ENCODE measurements at places on chromosomes 1 and 21. TPM values are rescaled to one million over a fixed set of nuclear protein-coding genes. Genes with fewer than 3 reads are reported as not detected.

GBP7 gene
- not detected for total RNA-seq

NOS1AP gene
- not detected for total RNA-seq

SPATA45 gene
- not detected for total RNA-seq

ERG gene
- not detected for total RNA-seq

GPN2 gene
- 51.9 TPM for total RNA-seq

FGR gene
- total RNA-seq = 0.21 TPM

DNA sequence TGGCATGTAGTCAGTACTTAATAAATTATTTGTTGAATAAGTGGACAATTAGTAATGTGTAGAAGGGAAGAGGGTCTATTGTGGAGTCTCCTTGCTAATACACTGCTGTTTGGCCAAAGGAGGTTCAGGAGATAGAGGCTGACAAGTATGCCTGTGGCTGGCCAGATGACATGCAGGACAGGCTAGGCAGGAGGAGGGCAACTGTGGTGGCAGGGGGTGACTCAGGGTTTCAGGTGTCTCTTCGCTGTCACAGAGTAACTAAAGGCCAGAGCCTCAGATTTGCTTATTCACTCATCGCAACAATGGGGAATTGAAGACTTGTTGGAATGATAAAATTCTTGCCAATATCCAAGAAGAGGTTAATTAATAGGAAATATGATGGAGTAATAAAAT is 33.1 kb downstream of the THRAP3 start:
- DNase-seq = no peak

DNA sequence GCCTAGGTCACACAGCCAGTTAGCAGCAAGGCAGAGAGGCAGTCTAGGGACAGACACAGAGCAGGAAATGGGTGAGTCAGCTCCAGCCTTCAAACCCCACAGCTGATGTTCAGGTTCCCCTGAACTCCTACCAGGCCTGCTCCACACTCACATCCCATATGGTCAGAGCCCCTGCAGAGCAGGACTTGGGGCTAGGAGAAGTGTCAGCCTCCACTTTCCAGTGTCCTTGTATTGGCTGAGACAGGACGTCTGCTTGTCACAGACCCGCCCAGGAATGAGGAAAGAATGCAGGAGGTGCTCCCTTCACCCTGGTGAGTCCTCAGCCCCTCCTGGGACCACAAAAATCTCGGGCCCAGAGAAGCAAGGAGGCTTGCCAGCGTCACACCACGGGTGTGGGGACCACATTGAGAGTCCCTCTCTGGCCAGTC is 92.5 kb downstream of the LACTBL1 start:
- no peak for DNase-seq

DNA sequence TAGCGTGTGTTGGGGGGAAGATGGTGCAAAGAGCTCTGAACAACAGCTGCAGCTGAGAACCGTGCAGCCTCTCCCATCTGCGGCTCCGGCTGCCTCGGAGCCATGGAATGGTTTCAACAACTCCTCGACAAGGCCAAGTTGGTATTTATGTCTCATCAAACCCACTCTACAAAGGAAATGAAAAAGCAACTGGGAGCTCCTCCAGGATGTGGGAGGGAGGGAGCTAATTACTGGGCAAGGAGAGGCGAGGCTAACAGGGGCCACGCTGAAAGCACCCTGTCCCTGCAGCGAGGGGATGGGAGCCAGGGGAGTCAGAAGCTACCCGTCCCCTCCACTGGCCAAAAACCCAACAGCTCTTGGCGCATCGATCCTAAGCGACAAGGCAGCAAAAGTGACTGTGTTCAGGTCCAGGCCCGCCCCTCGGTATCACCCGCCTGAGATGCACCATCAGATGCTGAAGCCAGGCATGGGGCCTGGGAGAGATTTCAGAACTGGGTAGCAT is 63.1 kb downstream of the ACOT7 start:
- no peak for DNase-seq

GRCh38 chr1:8027748-8028570 is 1.9 kb upstream of the ERRFI1 start:
- no peak for DNase-seq

- DNase-seq = no peak
These were observed 25.1 kb downstream of the WARS2 start for GRCh38 chr1:119115311-119115710.

GRCh38 chr1:30270461-30270860 is 452.9 kb downstream of the MATN1 start:
- DNase-seq = no peak

DNA sequence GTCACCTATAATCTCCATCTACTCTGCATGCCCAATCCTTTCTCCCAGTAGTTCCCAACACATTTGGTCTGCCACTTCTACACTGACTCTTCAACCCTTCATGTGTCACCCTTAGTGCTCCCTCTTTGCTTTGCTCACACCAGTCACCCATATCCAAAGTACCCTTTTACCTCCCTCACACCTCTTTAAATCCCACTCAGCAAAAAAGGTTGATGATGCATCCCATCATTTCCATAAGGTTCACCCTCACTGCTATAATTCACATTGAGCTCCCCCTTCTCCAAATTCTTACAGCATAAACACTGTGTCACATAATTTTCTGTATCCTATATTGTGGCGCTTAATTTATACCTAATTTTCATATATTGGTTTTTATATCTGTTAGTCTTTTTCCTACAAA is 83.8 kb upstream of the ATP1B1 start:
- no peak for DNase-seq

DNA sequence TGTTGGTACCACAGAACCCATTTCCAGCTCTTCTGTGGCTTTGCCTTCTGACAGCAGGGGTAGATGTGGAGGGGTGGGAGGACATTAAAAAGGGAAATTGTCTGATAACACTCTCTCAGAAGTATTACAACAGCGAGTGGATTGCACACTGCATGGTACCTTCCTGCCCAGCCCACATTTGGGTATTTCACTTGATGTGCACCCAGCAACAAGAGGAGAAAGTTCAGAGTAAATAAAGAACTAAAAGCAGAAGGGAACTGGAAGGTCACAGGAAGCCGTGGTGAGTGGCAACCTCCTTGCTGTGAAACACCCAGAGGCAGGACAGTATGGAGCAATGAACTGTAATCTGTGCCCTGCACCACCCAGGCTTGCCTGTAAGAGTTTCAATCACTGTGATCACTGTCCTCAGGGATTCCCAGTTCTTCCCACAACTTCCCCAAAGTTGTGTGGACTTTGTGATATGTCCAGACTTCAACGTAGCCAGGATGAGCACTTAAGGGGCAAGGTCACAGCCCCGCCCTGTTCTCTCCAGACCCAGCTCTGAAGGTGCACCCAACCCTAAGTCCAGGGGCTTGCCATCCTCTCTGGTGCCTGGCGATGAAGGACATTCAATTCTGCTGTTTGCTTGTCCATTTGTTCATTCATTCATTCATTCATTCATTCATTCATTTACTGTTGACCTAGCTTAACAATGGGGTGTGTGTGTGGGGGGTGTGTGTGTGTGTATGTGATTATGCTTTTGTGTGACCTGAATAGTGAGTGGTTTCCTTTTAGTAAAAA is 18.7 kb upstream of the F5 start:
- peak; percentile 52 for DNase-seq

DNA sequence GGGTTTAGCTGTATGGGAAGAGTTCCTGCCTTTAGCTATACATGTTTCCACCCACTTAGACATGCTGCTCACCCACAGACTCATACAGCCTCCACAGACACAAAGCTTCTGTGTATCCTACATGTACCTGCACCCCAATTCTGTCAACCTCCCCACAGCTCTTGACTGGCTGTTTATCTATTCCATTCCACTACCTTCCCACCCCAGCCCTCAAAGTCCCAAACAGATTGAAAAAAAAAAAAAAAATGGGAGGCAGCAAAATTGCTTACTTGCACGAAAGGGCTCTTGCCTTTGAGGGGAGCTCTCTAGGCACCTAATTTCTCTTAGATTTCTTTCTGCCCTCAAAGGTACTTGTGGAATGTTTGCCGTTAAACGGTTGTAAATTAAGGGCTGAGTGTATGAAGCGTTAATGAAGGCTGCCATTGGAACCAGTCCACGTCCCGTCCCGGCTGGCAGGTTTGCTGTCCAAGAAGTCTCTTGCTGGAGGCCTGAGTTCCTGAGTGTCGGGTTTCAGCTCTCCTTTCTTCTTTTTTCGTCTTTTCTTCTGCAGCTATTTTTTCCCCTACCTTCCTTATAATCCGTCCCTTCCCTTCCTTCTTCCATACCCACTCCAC is 43.6 kb downstream of the PBX1 start:
- no peak for DNase-seq

DNA sequence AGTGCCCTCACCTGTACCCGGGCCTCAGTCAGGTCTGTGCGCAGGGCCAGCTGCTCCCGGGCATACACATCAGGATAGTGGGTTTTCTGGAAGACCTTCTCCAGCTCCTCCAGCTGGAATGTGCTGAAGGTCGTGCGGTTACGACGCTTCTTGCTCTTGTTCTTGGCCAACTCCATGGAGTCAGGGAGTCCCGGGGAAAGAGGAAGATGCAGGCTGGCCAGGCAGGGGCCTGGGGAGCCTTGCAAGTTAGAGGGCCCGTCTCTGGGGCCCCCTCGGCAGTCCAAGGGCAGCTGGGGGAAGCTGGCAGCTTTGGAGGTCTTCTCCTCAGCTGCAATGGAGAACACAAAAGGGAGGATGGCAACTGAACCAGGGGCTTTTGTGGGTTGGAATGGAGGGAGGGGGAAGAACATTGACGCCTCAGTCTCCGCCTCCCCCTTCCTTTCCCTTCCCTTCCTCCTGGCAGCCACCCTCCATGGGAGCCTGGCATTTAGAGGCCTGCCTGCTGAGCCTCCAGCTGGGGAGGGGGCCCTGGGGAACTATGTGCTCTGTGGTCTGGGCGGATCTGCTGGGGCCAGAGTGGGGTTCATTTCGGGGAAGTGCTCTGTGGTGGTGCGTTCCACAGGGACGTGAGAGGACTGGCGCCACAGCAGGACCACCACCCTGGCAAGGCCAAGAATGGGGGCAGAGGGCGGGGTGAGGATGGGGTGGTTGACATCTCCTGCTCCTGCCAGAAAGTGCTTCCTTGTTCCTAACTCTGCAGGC is 5.7 kb downstream of the ALX3 start:
- no peak for DNase-seq

DNA sequence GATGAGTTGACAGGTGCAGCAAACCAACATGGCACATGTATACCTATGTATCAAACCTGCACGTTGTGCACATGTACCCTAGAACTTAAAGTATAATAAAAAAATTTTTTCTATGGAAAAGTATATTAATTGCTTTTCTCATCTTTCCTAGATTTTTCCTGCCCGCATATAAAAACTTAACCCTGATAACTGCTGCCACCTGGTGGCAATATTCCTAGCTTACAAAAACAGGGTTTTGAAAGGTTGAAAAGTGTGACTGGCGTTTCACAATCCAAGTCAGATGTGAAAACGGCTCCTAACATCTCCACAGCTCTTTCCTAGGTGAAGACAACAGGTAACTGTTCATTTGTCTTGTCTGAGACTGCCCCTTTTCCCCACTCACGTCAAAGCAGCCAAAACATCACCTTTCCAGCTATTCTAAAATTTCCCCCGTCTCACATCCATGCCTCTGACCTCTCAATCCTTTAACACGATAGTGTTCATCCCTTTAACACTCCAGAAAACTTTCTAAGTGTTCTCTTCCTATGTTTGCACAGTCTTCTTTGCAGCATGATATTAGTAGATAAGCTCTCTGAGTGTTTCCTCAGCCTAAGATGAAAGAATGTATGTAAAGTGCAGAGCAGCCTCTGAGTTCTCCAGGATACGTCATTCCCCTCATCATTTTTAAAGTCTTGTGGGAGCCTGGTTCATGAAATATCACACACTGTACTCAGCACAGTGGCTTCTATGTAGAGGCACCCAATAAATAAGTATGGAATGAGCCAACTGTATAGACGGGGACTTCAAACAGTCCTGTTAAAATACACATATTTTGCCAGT is 27.5 kb downstream of the OVGP1 start:
- no peak for DNase-seq
